ENCODE measurements at places on chromosomes 11 and 22. TPM values are rescaled to one million over a fixed set of nuclear protein-coding genes. Genes with fewer than 3 reads are reported as not detected.

DNA sequence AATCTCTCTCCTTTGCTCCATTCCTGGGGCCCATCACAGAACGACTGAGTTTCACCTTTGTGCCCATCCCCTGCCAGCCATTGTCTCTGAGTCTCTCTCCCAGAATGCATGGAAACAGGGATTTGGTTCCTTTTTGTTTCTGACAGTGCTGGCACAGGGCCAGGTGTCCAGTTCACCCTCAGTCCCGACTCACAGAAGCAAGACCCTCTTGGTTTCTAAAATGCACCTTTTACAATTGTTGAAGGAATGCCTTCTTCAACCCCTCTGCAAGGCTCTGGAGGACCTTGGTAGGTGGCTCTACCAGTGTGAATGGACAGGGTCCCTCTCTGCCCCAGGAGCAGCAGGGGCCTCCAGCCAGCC is 5.1 kb upstream of the MYEOV start:
- no peak for DNase-seq

- no peak for DNase-seq
Measured at GRCh38 chr11:130022799-130023198, 20.2 kb upstream of the PRDM10 start.

- DNase-seq = no peak
Measured at GRCh38 chr11:103053997-103054396, 38.0 kb downstream of the DCUN1D5 start.

GRCh38 chr11:65639623-65640482 is 2.0 kb downstream of the SIPA1 start:
- no peak for DNase-seq

DNA sequence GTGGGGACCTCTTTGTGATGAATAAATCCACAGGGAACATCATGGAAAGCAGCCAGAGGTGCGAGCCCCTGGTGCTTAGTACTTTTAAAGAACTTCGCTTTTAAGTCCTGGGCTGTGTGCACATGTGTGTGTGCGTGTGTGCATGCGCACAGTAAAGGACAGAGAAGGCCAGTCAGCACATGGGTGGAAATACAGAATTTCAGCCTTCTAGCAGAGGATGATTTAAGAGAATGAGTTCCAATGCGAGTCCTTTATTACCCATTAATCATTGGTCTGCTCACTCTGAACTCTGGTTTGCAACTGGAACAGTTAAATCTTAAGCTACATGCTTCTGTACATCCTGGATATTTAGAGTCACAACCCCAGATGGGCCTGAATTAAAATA is 18.9 kb downstream of the TEAD1 start:
- DNase-seq = no peak

GRCh38 chr22:32562401-32562800 is 87.8 kb downstream of the FBXO7 start:
- no peak for DNase-seq

ACR gene
- polyA plus RNA-seq = not detected

C11orf16 gene
- polyA plus RNA-seq = not detected

Measured in IMR-90 (cell line).